ENCODE measurements at places on chromosomes 2 and 18.
A peak's percentile ranks its signal among the peaks of the same experiment; 100 is the strongest.

GRCh38 chr18:36895606-36896005, 66.7 kb downstream of the KIAA1328 start:
- no peak for DNase-seq

GRCh38 chr2:36783246-36783645, 86.7 kb downstream of the VIT start:
- no peak for DNase-seq

- DNase-seq = no peak
Measured at GRCh38 chr2:217218269-217219163, 358.7 kb upstream of the TNP1 start.

DNA sequence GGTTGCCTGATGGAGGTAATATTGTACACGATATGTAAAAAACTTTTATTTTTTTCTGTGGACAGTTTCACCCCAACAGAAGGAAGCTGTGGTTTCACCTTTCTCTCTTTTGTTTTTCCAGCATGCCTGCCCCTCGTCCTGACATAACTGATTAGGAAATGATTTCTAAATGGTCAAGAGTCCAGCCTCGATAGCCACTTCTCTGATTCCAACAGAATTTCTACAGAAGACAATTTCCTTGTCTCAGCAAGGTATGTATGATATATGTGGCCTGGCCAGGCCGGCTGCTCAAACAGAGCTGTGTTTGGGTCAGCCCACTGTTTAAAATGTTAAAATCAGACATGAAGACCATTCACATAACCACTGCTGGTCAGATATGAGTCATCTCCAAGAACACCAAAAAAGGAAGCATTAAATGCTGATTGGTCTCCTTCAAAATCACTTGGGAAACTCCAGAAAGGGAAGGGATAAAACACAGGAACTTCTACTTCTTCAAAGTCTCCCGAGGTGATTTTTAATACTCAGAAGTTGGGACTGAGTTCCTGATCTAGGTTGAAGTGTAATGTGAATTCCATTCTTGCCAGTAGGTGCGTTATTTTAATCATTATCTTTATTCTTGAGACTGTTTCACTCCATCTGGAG, 22.3 kb downstream of the ATP8B1 start:
- DNase-seq = no peak

DNA sequence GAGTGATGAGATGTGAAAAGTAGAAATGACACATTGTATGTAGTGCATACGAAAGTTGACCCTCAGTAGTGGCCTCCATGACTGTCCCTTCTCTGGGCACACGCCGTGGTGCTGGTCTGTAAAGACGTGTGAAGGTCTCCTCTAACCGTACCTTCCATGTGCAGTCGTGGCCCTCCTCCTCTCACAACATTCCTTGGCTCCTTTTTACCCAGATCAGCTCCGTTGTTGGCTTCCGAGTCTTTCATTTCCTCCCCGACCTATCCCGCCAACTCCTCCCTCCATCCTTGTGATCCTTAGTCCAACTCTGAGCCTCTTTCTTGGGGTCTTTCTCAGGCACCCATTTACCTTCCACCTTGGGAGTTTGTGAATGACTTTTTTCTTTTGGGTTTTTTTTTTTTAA, 160.4 kb upstream of the BCL2L11 start:
- no peak for DNase-seq

GRCh38 chr2:28761420-28761819, 9.8 kb downstream of the PPP1CB start:
- no peak for DNase-seq

GRCh38 chr2:118309946-118310680, 221.8 kb downstream of the INSIG2 start:
- DNase-seq = peak; percentile 62

GRCh38 chr2:172813314-172813888, 77.8 kb downstream of the RAPGEF4 start:
- no peak for DNase-seq

- no peak for DNase-seq
Measured at GRCh38 chr2:59383473-59383872, 1142.3 kb upstream of the FANCL start.

GRCh38 chr2:83595121-83595690, 863.9 kb downstream of the SUCLG1 start:
- DNase-seq = no peak

- no peak for DNase-seq
Measured at GRCh38 chr18:25725501-25725900, 364.9 kb downstream of the SS18 start.

DNA sequence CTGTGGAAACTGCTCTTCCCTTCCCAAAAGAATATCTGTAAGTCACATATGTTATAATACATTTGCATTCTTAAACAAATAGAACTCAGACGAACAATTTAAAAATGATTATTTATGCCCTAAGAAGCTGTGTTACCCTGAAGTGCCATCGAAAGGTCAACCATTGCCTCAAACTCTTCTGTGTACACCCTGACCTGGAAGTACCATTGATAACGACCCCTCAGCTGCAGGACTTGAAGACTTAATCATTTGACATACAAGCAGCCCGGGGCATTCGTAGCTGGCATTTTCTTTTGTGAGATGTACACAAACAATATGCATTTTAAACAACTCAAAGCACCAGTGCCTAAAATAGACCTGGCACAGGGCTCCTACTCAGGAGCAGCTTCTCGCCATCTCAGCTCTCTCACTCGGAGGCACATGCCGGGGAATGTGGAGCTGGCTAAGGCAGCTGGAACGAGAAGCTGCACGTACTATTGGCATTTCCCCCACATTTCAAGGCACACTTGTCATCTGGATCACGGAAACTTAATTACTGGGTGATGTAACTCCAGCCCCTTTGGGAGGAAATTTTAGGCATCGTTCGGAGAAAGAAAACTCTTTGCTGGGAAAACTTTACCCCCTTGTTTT, 170.0 kb upstream of the GALNT5 start:
- no peak for DNase-seq

GRCh38 chr2:237264480-237265219, 149.3 kb downstream of the COL6A3 start:
- no peak for DNase-seq

DNA sequence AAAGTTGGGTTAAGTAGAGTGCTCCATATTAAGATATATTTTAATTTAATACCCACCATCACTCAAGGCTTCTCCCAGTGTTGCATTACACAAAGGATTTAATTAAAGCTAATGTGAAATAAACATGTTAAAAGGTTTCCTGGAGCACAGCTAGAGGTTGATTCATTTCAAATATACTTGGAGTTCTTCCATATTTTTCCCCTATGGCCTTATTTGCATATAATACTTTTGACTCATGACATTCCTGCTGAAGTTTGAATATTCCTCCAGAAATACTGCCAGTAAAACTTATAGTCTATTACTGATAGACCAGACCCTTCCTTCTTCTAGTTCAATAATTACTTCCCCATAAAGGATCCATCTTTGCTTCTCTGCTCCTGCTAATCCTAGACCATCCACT, 227.5 kb downstream of the GULP1 start:
- no peak for DNase-seq

- DNase-seq = no peak
Measured at GRCh38 chr2:239722760-239723470, 302.2 kb downstream of the NDUFA10 start.

GRCh38 chr2:143029141-143029540, 100.1 kb upstream of the ARHGAP15 start:
- no peak for DNase-seq

- no peak for DNase-seq
Measured at GRCh38 chr2:176709149-176709951, 440.1 kb downstream of the MTX2 start.

DNA sequence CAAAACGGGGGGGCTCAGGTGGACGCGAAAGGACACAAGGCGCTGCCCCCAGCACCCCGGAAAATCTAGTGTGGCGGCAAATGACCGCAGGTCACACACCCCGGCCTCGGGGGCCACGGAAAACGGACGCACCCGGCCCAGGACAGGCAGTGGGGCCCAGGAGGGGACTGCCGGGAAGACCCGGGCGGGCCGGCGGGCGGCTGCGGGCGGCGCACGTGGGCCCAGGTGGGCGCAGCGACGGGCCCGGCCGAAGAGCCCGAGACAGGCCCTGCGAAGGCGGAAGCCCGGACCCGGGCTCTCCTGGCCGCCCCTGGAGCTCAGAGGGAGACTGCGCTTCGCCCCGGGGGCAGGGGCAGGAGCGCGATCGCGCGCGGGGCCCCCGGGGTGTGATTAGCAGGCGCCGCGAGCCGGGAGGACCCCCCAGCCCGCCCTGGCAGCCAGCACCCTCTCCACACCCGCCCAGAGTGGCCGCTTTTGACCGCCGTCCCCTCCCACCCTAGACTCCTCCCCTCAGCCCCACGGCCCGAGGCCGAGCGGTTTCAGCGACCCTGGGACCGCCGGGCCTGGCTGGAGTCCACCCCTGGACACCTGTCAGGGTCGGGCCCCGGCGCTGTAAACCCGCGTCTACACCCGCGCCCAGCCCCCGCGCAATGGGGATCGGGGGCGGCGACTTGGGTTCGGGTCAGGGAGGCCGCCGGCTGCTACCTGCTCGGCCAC, 773 bp downstream of the MBP start:
- peak; percentile 33 for DNase-seq

DNA sequence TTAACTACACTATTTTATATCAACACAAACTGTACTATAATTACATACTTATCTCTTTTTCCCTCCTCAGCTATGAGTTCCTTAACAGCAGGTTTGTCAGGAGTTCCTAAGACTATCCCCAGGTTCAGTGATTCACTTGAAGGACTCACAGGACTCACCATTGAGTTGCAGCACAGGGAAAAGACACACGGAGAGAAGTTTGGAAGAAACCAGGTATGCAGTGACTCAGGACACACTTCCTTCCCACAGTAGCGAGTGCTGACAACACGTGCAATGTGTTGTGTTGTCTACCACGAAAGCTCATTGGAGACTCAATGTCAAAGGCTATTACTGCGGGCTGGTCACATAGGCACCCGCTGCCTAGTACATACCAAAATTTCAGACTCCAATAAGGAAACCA, 32.0 kb downstream of the MGAT4A start:
- no peak for DNase-seq

DNA sequence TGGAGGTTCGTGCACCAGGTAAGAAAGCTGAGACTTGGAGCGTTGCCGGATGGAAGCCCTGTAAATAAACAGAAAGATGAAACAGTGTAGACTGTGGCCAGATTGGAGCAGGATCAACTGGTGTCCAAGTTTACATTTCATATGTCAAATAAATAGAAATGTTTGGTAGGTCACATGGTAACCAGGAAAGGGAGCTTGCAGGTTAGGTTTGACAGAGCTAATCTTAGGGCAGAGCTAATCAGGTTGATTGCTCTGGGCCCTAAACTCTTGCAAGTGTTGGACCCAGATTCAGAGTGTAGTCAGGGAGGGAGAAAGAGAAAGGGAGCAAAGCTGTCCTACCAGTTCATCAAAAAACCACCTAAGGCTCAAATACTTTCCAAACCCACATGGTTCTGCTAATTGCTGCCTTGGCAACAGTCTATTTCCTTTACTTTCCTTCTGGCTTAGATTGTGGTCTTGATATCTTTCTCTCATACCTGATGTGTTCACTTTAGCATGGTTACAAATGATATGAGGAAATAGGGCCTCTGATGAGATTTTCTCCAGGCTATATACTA, 63.2 kb downstream of the G6PC2 start:
- DNase-seq = no peak

DNA sequence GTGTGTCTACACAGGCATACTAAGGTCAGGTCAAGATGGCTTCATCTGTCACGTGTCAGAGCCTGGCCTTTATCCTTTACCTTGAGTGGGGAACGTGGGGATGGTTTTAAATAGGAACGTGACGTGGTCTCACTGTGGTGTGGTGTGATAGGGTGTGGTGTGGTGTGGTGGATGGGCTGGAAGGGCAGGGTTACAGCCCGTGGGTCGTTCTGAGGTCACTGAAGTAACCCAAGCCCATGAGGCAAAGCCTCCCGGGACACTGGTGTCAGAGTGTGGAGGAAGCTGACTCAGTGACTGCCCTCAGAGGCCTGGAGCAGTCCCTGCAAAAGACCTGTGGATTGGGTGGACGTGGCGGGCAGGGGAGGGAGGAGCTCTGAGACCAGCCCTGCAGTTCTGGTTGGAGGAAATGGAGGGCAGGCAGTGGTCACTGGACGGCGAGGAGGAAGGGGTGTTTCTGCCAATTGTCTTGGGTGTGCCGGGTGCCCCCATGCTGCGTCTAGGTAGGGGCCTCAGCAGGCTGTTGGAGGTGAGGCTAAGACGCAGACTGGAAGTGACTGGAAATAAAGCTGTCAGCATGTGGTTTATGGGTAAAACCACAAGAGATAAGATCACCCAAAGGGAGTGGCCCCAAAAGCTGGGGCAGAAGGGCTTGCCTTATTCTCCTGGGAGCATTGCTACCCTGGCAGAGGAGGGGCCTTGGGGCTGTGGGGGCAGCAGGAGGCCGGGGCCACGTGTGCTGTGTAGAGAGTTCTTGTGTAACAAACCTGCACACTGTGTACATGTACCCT, 84.8 kb downstream of the SH3RF3 start:
- peak; percentile 84 for DNase-seq

- no peak for DNase-seq
Measured at GRCh38 chr2:52115750-52116149, 1083.8 kb upstream of the NRXN1 start.

GRCh38 chr18:12476955-12477354, 69.2 kb downstream of the PRELID3A start:
- DNase-seq = no peak

DNA sequence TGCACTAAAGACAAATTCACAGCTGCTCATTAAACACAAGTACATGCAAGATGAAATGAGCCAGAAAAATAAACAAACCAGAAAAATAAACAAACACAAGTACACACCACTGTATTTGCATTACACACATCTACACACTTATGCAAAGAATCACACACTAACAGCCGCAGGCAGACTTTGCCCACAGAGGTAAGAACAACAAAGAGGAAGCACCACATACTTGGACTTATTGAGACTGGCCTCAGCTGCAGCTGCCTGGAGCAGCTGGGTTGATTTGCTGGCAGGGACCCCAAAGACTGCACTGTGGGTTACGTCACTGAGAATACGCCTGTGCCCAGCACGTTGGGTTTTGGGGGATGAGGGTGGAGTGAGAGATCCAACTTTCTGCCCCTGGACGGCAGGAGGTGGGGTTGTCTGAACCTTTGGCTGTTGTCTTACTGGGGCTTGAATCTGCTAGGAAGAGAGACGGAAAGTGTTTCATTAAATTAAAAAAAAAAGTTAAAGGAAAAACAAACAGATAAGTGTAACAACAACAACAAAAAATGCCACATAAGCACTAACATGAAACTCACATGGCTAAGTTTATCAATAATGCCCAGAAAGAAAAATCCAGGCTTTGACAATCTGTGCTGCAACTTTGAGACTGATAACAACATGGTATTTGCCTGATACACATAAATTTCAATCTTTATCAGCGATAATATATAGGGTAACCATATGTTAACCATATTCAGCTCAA, 71.9 kb upstream of the NFU1 start:
- DNase-seq = no peak
